ENCODE measurements at places on chromosomes 11 and 22.

DNA sequence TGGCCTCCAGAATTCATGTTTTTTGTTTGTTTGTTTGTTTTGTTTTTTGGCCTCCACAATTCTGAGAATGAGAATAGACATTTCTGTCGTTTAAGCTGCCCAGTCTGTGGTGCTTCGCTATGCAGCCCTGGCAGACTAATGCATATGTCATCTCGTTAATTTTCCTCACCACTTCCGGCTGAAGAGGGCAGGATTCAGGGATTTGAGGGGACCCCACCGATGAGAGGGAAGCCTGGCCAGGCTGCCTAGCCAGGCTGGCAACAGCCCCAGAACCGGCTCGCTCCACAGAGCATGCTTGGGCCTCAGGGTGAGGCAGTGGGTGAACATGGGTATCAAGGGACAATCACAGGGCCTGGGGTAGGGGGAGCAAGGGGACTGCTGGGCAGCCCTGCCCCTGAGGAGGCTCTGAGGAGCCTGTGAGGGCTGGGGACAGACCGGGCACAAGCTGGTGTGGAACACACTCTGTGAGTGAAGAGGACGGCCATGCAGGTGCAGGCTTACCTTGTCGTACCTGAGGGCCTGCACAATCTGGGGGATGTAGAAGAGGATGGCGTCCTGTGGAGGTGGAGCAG lies 47.8 kb upstream of the SERPIND1 start:
- no peak for DNase-seq

- peak; percentile 73 for DNase-seq
These were observed 51.1 kb upstream of the LMO2 start for GRCh38 chr11:33942954-33943353.

DNA sequence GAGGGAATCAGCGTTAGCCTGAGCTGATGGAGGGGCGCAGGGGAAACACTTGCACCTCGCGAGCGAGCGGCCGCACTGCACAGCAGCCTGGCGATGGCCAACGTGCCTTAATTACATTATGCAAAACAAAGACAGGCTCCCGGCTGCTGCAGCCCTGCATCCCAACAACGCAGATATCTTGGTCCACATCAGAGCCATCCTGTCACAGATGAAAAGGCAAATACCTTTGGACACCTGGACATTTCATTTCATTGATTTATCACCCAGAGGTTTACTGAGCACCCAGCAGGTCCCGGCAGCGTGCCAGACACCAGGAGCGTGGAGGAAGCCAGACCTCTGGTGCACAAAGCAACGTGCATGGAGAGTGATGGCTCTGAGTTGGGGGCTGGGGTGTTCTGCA lies 843.0 kb downstream of the TBC1D22A start:
- no peak for DNase-seq

- no peak for DNase-seq
These were observed 589.6 kb downstream of the TBC1D22A start for GRCh38 chr22:47351836-47352579.

- DNase-seq: peak; percentile 42
These were observed 565 bp downstream of the NUCB2 start for GRCh38 chr11:17277024-17277584.

DNA sequence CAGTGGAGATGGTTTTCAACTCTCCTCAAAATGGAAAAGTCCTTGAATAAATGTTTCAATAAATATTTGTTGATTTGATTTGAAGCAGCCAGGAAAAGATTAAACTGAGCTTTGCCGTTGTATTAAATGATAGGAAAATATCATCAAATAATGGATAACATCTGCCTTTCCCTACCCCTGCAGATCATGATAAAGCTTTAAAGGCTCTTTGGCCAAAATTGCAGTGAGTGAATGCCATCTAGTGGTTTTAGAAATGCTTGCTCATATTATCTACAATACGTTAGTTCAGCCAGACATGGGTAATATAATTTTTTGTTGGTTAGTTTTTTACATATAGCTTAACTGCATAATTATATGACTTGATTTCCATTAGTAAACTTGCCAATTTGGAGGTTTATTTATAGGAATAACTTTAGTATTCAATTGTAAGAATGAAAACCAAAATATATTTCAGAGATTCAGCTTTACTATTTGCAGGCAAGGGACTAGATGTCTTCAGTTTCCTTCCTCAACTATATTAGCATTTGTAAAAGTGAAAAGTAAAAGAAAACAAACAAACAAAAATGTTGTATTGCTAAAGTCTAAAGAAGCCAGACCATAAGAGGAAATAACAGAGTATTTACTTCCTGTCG lies 159.2 kb downstream of the MSANTD4 start:
- peak; percentile 4 for DNase-seq

GRCh38 chr11:61930933-61931332 lies 13.6 kb upstream of the RAB3IL1 start:
- DNase-seq: no peak

DNA sequence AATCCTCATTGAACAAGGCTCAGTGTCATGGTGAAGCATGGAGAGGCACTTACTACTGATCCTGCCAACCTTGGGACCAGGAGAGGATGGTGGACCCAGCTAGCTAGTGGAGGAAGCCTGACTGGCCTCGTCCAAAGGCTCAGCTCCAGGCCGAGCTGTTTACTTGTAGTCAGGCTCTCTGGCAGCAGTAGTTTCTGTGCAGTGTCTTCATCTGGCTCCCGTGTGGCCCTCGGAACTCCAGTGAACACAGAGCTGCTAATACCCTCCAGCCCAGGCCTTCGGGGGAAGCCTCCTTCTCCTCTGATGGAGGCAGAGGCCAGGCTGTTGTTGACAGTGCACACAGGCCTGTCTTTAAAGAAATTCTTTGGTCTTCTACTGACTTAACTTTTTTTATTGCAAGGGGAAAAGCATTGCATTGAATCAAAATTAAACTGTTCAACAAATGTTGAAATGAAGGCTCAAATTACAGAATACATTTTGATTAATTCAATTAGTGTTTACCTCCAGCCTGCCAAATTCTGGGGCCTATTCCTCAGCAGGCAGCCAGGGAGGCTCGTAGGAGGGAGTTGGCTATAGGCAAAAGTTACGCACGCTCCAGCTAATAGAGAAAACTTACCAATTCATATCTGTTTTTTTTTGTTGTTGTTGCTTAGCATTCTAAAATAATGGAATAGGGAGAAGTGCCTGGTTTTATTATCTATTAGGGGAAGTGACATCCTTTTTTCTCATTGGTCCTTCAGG lies 18.8 kb downstream of the PPFIBP2 start:
- no peak for DNase-seq

- no peak for DNase-seq
These were observed 3.4 kb upstream of the DPP3 start for GRCh38 chr11:66476841-66477251.

Data from germinal center (tissue), 1 donor.